ENCODE measurements at places on chromosomes 2 and 18.

DNA sequence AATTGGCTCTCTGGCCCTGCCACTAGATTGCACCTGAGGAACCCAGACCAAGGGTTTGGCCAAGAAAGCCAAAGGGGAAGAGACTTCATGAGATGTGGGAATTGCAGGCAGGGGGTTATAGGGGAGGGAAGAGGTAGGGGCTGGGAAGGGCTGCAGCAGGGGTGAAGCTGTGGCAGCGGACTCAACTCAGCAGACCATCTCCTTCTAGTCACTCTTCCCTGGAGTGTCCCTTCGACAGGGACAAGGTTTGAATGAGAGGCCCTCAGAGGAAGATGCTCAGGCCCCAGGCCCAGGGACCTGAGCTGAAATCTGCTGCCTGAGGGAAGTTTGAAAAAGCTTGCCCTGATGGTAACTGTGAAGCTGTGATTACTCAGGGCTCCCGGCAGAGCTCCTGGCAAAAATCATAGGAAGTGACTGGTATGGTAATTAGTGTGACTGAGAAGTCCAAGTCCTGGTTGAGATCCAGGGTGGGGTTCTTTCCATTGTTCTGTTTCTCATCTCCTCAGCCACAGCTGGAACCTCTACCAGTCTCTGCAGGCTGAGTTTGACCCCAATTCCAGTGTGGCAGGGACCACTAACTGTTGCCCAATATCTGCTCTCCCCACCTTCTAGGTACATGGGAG is 300.9 kb downstream of the CYP26B1 start:
- DNase-seq: no peak

- DNase-seq: no peak
Observed at GRCh38 chr18:64202210-64202836, 53.4 kb upstream of the LINC00305 start.

DNA sequence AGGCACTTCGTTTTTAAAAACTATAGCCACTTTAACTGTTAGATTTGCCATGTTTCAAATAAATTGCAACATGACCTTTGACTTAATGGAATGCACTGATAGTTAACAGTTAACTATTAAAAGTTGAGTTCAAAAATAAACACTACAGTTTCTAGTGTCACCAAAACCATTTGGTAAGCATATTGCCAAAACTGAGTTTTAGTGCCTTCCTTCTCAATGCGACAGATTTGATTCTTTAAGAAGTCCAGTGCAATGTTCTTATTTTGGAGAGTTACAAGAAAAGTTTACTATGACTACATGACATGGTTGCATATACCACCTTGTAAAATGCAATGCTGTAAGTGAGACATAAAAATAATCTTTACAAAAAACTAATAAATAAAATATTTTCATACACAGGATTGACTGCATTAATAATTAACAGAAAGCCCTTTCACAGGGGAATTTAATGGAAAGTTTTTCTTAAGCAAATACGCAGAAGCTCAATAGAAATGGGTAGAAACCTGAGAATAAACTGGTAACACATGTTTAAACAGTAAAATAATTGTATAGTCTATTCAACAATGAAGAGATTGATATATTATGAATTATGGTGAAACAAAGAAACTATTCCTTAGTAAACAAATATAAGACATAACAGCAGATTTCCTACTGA is 53.8 kb downstream of the GRB14 start:
- DNase-seq: no peak

DNA sequence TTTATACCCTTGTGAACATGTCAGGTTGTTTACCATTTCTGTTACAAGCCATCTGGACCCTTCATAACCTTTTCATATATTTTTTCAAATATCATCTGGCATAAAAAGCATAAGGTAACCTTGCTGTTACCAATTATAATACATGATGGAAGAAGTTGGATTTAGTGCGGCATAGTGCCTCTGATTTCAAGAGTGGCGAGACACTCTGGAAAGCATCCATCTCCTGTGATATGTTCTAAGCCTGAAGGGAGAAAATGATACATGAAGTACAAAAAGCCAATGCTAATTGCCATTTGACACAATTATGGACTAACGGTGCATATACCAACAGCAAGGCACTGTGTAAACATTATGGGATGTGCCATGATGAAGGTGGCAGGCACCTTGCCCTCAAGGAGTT is 75.1 kb downstream of the DCC start:
- DNase-seq: no peak

DNA sequence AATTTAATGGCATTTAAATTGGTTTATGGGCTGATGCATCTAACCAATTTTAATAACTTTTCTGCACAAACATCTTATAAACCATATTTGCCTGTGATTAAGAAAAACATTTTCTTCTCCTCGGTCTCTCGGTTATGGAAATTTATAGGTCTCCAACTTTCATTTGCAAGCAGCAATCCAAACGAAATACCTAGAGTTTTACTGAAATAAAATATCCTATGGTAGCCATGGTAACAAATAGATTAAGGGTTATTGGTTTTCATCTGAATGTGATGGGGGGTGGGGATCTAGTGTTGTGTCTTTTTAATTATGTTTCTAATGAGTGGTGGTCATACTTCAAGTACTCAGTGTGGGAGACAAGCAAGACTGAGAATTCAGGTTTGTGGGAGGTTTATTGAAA is 2.9 kb downstream of the KLHL29 start:
- no peak for DNase-seq

- no peak for DNase-seq
Observed at GRCh38 chr2:230949966-230950873, 25.2 kb upstream of the GPR55 start.

GRCh38 chr2:101017371-101017770 is 15.3 kb downstream of the RPL31 start:
- no peak for DNase-seq

GRCh38 chr2:228673876-228674554 is 492.5 kb upstream of the SPHKAP start:
- DNase-seq: no peak

DNA sequence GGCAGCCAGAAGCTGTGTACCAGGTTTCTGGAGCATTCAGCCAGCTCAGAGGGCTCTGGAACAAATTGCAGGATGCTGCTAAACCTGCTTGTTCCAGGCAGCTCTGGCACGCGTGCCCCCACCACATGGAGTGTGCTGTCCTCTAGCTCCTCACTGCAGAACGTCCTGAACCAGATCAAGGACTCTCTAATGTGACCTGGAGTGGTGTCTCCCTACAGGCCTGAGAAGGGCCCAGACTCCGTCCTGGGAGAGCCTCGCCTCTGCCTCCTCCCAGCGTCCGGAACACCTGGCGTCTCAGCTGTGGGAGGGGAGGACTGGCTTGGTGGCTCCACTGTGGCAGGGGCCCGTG is 115.6 kb upstream of the GPC1 start:
- DNase-seq: no peak

DNA sequence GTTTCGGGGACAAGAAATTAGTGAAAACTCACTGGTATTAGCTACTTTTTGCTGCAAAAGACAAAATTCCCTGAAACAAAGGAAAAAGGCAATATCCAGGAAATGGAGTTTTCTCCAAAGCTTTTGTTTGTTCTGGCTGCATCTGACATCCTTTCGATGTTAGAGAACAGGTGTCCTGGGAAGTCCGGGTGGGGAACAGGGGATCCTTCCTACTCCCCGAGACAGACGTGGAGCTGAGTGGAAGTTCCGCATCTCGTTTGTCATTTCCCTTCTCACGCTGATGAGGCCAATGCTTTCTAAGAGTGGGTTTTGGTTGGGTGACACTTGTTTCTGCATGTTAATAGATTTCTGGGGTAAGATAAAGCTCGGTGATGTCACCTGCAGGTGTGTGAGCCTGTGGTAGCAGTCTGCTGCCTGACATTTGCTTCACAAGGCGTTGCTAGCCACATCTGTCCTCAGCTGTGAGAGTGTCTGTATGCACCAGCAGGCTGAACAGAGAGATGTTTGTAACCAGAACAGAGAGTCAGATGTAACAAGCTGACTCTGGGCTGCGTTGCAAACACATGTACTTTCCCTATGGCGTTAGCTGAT is 125.9 kb downstream of the ACOXL start:
- no peak for DNase-seq

- DNase-seq: no peak
Observed at GRCh38 chr2:144421606-144422510, 98.1 kb downstream of the ZEB2 start.

- no peak for DNase-seq
Observed at GRCh38 chr2:130376433-130377293, 20.8 kb downstream of the PTPN18 start.

DNA sequence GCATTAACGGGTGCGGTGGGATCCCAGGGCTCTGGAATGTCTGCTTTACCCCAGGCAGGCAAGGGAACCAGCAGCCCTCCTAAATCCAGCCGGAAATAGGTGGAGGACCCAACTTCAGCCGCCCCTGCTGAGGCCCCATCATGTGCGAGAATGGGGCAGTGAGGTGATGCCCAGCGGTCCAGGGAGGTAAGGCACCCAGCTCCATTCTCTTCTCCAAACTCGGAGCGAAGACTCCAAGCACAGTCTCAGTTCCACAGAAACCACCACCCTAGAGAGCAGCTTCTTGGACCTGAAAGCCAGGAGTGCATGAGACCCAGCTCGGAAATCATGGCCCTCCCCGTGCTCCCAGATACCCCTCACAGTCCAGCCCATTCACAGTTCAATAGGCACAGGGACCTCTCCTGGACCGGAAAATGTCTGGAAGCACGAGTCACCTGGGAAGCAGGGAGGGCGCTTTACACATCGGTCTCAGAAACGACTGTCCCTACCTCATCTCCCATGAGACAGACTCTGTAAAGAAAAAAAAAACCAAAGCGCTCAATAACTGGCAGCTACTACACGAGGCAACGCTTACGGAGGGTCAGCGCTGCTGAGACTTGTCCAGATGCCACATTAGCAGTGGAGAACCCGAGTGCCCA is 2.0 kb downstream of the SDC1 start:
- no peak for DNase-seq

DNA sequence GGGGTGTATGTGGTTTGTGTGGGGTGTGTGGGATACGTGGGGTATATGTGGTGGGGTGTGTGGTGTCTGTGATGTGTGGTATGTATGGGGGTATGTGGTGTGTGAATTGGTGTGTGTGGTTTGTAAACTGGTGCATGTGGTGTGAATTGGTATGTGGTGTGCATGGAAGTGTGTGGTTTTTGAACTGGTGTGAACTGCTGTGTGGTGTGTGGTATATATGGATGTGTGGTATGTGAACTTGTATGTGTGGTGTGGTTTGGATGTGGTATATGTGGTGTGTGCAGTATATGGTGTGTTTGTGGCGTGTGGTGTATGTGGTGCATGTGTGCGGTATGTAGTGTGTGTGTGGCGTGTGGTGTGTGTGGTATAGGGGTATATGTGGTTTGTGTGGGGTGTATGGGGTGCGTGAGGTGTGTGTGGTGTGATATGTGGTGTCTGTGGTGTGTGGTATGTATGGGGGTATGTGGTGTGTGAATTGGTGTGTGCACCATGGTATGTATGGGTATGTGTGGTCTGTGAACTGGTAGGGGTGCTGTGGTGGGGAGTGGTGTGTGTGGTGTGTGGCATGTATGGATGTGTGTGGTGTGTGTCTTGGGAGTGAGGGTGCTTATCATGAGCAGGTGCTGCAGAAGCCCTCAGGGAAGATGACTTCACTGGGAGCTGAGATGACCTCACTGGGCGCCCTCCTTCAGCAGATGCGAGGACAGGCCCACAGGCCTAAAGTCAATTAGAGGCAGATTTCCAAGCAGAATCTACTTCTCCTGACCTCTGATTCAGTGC is 209.6 kb upstream of the TNP1 start:
- DNase-seq: no peak

- no peak for DNase-seq
Observed at GRCh38 chr2:157923598-157924217, 47.6 kb upstream of the ACVR1 start.

DNA sequence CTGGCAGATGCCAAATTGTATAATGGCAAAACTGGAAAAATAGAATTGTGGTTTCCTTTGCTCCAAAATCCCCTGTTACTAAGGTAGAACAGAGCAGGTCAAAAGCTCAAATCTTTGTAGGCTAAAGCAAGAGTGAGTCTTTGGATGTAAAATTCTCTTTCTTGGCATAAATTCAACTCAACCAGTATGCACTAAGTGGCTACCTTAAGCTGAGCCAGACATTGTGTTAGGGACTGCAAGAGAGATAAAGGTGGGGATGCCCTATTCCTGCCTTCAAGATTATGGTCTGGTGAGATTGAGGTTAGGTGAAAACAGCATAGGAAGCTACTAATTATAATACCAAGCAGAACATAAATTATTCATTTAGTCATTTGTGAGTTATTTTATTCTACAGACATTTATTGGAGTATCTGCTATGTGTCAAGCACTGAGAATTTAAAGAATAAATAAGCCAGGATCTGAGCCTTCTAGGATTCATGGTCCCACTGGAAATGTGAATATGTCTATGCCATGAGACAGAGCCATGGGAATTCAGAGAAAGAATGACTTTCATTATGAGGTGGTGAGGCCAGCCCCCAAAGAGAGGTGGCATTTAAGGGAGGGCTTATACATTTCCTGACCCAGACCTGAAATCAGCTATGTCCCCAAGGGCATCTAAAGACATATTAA is 198.0 kb upstream of the NCKAP5 start:
- DNase-seq: no peak

DNA sequence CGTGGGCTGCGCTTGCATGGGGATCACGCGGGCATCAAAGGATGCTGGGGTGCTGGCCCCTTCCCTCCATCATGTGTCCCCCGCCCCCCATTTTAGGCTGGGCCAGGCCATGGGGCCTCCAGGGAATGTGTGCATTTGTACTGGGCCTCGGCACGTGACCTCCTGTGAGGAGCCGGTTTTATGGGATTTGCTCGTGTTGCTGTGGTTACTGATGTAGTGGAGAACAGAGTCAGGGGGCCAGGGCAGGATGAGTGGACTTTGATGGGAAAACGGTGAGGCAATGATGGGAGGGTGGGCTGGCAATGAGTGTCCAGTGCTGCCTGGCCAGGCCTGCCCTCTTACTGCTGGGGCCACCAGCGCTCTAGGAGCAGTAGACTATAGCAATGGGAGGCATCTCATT is 257.7 kb downstream of the LOXHD1 start:
- no peak for DNase-seq

GRCh38 chr2:113187771-113188170 is 14.0 kb downstream of the PSD4 start:
- no peak for DNase-seq

- DNase-seq: no peak
Observed at GRCh38 chr2:60746318-60746717, 9.8 kb upstream of the PAPOLG start.

- no peak for DNase-seq
Observed at GRCh38 chr2:180004731-180005130, 2.4 kb downstream of the CWC22 start.

GRCh38 chr18:1930291-1931270 is 640.7 kb downstream of the METTL4 start:
- DNase-seq: no peak

Data from stimulated activated CD8-positive, alpha-beta memory T cell treated with anti-CD3 and anti-CD28 coated beads, Interleukin-7, amount 100 ng/mL, for 1 hour (primary cell).